ENCODE measurements at places on chromosomes 2 and 18.

DNA sequence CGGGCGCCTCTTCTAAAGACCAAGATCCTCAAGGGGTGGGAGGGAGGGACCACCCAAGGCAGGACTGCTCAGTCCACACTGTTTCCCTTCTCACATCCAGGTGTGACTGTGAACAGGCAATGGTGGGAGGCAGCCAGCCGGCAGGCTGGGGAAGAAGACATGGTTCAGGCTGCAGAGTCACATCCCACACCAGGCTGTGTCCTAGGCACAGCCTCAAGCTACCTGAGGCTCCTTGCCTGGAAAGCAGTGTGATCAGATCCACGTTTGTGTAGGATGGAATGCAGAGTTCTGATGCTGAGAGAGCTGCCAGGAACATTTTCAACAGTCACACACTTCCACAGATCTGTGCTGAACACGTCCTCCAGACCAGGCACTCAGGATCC, 16.4 kb downstream of the SLC66A2 start:
- no peak for DNase-seq

- DNase-seq, result peak; percentile 15
Measured at GRCh38 chr2:70946832-70947442, 11.2 kb downstream of the ATP6V1B1 start.

GRCh38 chr2:224969095-224969494, 73.2 kb downstream of the DOCK10 start:
- no peak for DNase-seq

DNA sequence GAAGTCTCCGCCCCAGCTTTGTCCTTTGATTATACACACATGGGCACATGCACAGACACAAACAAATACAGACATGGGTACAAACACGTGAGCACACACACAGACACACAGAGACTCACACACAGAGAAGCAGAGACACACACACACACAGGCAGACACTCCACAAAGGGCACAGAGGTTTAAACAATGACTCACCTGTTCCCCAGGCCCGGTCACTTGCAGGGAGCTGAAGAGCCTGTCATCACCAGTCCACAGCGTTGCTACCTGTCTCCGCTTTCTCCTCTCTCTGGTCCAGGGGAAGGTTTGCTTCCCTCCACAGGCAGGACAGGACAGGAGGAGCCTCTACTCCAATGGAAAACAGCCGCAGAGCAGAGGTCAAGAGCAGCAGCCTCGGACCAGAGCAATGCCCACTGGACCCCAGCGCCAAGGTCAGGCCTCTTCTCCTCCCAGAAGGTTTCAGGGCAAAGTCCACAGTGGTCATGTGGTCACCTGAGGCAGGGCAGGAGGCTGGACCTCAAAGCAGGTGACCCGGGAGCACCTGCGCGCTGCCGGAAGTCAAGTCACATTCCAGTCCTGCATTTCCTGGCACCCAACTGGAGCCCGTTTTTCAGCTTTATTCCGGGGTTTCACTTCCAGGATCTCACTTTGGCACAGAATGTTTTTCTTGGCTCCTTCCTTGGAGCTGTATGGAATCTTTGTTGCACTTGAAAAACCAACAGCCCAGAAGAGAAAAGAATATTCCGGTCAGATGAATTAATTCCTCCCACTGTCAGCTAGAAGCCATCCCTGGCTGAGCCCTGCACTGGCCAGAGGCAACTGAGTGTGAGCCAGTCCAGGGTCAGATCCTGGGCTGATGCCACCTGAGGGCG, at the start of gene RAB17:
TSS of gene RAB17 (minus strand) at position 463 of the 869 bp plus-strand sequence. CDS start 4,580 bp downstream, outside the sequence.
- no peak for DNase-seq

DNA sequence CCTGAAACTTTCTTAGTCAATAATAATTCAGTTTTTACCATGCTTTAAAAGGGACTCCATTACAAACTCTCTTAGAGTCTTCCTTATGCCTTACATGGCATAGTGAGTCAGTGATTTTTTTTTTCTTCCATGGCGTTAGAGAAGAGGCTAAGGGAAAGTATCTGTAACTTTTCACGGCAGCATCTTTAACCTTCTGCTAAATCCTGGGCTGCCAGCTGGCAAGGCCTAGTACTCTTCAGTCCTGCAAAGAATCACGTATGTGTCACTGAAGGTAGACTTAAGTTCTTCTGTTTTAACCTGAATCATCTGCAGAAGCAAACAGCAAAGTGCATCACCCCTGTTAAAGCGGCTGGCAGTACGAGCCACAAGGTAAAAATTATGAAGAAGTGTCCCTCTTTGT, 286.3 kb upstream of the FN1 start:
- no peak for DNase-seq

DNA sequence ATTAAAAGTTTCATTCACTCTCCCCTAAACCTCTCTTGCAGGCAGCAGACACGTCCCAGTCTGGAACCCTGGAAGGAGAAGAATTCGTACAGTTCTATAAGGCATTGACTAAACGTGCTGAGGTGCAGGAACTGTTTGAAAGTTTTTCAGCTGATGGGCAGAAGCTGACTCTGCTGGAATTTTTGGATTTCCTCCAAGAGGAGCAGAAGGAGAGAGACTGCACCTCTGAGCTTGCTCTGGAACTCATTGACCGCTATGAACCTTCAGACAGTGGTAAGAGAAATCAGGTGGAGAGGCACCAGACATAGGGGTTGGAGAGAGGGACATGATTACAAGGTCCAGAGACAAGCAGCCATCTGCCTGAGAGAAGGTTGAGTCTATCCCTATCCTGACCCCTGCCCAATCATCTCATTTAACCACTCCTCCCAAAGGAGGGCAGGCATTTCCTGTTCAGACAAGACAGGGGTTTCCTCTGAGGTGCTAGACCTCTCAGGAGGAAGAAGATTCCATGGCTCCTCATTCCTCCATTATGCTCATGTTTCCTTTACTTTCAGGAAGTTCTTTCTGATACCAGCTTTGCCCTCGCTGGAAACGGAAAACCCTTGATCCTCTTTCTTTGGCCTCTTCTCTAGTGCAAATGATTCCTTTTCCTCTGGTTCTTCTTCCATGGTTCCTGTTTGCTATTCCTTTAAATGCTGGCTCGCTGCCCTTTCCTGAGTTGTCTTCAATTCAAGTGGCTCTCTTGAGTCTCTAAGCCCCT, 15.1 kb downstream of the PLCD4 start:
- no peak for DNase-seq

DNA sequence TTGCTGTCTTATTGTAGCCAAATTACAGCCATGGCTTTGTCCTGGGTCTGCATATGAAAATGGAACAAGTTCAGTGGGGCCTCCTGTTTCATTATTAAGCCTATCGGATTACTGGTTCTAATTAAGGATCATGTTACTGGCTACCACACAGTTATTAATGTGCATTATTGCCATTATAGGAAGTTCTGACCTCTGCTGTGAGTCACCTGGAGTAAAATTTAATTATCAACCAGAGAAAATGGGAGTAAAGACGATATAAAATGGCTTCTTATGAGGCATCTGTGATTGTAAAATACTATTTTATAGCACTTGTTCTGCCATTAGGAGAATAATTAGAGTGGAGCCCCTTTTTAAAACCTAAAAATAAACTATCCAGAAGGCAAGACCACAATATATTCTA, 143.3 kb upstream of the ITGB6 start:
- DNase-seq, result no peak

DNA sequence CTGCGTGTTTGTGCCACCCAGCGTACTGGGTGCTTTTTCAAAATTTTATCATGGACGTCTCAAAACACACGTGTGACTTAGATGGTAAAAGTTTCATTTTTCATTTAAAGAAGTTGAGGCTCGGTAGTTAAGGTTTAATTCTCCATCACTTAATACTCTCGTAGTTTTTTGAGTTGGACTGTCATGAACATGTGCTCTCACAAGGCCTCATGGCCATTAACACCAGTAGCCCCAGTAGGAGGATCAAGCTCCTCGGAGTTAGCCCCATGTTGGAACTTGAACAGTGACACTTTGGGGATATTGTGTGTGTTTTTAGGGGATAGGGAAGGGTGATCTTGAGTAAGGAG, 15.3 kb downstream of the NMUR1 start:
- no peak for DNase-seq

GRCh38 chr2:68083346-68083745, 20.5 kb upstream of the C1D start:
- no peak for DNase-seq

GRCh38 chr18:24212939-24213338, 74.1 kb downstream of the CABYR start:
- no peak for DNase-seq

GRCh38 chr2:2826621-2827020, 495.5 kb upstream of the MYT1L start:
- DNase-seq, result no peak

DNA sequence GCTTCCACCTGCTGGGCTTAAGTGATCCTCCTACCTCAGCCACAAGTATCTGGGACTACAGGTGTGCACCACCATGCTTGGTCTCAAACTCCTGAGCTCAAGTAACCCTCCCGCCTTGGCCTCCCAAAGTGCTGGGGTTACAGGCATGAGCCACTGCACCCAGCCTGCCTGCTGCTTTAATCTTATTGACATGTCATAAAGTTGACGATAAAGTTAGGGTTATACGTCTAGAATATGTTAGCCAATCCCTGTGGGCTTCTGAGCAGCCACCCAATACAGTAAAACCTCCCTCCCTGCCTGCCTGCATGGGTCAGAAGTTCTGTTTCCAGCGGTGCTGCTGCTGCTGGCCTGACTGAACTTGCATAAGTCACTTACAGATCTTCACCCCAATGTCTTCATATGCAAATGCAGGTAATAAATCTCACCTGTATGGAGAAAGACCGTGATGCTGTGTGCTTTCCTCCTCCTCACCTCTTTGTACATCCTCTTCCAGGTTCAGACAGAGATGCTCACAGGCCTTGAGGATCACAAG, 30.1 kb downstream of the TGIF1 start:
- DNase-seq, result no peak

- no peak for DNase-seq
Measured at GRCh38 chr18:54023471-54023870, 201.0 kb downstream of the MBD2 start.

GRCh38 chr2:106028192-106028591, 165.9 kb downstream of the UXS1 start:
- no peak for DNase-seq

DNA sequence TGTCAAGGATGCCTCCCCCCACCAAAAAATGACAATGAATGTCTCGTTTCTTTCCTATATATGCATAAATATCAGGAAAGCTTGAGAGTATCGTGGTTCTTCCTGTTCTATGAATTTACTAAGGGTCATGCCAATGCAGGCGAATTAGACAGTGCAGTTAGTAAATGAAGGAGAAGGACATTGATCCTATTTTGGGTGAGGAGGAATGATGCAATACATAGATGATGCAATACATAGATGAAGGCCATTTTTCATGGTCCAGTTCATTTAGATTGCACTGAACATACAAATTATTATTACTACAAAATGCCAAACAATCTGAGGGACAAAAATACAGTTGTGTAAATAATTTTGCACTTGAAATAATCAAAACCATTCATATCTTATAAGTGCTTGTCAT, 1265.0 kb downstream of the LRP1B start:
- no peak for DNase-seq

GRCh38 chr2:143083636-143084035, 45.6 kb upstream of the ARHGAP15 start:
- DNase-seq, result no peak

DNA sequence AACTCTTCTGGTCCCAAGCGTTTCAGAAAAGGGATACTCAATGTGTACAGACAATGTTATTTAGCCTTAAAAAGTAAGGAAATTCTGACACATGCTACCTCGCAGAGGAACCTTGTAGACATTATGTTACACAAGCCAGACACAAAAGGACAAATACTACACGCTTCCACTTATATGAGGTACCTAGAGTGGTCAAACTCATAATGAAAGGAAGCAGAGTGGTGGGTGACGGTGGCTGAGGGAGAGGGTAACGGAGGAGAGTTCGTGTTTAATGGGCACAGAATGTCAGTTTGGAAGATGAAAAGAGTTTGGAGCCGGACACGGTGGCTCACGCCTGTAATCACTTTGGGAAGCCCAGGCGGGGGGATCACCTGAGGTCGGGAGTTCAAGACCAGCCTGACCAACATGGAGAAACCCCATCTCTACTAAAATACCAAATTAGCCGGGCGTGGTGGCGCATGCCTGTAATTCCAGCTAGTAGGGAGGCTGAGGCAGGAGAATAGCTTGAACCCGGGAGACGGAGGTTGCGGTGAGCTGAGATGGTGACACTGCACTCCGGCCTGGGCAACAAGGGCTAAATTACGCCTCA, 1.4 kb downstream of the MCM6 start:
- DNase-seq, result no peak

- DNase-seq, result no peak
Measured at GRCh38 chr2:20092226-20092900, 40.9 kb upstream of the LAPTM4A start.

DNA sequence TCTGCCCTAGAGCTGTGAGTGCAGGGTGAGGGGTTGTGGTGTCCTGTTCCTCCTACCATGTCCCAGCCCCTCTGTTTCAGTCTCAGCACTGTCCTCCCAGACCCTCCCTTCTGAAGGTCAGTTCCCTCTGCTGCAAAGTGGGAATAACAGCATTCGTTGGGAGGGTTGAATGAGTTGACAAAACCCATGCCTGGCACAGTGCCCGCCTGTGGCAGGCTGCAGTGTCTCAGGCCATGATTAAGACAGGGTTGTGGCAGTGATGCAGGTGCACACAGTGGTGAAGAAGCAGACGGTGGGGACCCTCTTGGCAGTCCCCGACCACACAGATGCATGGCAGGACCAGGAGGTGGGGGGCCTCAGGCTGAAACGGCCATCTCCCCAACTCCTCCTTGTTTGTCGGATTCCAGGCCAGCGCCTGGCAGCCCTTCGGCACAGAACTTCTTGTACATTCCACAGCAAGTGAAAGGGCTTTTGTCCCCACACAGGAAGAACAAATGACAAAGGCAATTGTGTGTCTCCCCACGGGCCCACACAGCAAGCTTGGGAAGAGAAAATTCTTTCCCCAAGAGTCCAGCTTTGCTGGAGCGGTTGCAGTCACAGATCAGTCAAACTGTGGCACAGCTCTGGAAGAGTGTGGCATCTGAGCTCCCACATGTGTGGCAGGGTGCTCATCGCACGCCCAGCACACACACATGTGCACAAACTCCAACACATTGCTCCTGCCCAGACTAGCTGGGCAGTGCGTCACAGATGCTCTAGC, 92.0 kb upstream of the MSH2 start:
- DNase-seq, result no peak

DNA sequence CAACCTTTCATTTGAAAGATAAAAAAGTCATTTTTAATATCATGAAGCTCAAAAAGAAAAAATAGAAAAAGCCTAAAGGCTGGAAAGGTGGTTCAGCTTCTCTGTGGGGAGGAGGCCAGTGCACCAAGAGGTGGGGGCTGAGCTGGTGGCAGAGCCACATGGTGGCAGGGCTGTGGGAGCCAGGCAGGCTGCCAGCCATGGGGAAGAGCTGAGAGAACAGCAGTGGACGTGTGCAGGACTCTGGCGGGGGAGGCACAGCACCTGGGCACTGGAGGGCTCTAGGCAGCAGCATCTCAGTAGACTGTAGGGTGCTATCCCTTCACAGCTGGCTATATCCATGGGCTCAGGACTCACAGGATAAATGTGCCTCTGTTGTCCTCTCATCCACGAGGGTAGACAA, 47.8 kb downstream of the STK25 start:
- DNase-seq, result no peak

GRCh38 chr2:183125659-183126341, 1.6 kb downstream of the NUP35 start:
- DNase-seq, result no peak

Measured in activated CD4-positive, alpha-beta T cell treated with anti-CD3 and anti-CD28 coated beads for 24 hours (primary cell).